ENCODE measurements at places on chromosomes 1 and 21.

DNA sequence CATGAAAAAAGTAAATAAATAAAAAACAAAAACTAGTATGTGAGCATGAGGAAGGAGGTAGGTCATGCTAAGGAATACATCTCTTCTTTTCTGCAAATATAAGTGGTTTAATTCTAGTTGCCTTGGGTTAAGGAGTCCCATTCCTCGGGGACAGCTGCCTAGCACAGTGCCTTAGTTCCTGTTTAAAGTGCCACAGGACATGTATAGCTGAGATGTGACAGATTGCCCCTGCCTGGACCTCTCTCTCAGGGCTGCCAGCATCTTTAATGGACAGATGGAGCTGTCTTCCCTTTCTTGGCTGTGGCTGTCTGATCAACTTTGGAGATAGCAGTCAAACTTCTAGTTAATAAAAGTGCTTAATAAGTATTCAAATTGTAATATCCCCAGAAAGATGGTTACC, 50.0 kb downstream of the TSEN15 start:
- DNase-seq, result no peak

DNA sequence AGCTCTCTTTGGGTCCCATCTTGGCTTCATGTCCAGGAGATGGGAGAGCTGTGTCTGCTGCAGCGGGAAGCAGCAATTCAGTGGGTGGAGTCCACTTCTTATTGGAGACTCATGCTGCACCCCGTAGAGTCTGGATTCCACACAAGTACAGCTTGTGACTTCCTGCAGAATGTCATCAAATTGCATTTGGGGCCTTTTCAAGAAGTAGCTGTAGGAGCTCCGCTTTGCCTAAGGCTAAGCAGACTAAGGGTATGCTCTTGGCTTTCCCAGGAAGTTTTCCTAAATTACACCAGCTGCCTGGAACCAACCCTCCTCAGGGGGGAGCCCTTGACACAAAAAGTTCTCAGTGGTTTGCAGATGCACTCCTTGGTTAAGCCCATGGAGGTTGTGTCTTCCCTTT, 5.7 kb upstream of the MOB3C start:
- peak; percentile 37 for DNase-seq

DNA sequence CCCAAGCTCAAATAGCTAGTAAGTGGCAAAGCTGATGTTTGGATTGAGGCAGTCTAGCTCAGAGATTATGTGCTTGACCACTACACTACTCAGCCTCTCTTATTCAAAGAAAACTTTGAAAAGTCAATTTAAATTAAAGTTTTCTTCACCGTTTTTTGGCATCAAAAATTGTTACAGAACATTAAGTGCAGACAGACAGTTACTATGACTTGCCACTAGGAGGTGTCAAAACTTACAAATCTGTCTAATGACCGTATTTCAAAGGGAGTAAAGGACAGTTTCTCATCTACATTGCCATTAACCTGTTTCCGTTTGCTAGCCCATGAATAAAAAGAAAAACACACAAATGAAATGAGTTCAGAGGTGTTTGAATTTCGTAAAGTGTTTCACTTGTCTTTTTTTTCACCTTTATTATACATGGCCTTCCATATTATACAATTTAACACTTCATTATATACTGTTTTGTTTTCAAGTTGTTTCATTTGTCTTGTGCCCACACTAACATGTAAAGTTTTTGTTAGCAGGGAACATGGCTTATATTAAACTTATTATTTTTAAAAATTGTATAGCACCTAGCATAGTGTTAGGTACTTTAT, 57.4 kb upstream of the MTF2 start:
- no peak for DNase-seq

- DNase-seq, result no peak
Measured at GRCh38 chr1:244665771-244666217, 12.9 kb downstream of the DESI2 start.

- no peak for DNase-seq
Measured at GRCh38 chr1:17711577-17711910, 43.6 kb upstream of the ACTL8 start.

GRCh38 chr1:58395355-58395754, 151.2 kb downstream of the OMA1 start:
- no peak for DNase-seq

GRCh38 chr1:222404710-222405109, 143.2 kb downstream of the HHIPL2 start:
- DNase-seq, result no peak

DNA sequence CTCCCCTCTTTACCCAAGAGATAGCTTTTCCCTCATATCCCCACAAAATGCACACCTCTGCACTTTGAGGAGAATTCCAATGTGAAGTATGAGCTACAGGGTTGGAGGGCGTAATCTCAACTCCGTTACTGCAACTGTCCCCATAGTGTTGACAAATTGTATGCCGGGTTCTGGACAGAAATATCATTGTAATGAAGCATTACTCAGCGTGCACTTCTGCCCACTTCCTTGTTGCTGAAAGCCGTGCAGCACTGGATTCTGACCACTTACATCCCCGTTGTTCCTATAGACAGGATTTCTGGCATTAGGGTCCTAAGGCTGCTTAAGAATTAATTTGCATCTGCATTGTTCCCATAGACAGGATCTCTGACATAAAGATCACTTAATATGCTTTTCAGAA, 205.6 kb downstream of the RHOU start:
- DNase-seq, result no peak

GRCh38 chr21:22351076-22351475, 1352.9 kb downstream of the NCAM2 start:
- DNase-seq, result no peak

DNA sequence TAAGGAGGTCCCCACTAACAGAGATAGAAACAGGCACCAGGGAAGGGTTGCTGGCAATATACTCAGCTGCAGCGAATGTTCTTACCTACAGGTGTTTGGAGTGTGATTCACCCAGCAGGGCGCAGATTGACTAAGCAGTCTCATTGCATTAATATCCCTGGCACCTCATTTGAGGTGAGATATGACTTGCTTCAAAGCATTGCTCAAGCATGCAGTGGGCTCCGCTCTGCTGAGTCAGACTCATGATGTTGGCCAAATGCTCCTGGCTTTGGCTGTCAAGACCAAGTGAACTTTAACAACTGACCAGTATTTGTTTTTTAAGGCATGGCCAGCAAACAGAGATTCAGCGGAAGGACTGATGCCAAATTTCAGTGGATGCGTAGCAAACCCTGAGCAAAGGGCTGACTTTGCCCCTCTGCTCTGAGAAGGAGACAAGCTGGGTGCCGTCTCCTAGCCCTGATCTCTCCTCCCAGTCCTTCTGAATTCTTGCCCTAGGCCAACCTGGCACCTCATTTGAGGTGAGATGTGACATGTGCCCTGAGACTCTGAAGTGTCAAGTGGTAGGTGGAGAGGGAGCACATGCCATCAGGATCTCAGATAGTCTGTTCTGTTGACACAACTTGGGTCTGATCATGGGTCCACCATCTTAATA, 187.1 kb upstream of the COA6 start:
- DNase-seq, result no peak

DNA sequence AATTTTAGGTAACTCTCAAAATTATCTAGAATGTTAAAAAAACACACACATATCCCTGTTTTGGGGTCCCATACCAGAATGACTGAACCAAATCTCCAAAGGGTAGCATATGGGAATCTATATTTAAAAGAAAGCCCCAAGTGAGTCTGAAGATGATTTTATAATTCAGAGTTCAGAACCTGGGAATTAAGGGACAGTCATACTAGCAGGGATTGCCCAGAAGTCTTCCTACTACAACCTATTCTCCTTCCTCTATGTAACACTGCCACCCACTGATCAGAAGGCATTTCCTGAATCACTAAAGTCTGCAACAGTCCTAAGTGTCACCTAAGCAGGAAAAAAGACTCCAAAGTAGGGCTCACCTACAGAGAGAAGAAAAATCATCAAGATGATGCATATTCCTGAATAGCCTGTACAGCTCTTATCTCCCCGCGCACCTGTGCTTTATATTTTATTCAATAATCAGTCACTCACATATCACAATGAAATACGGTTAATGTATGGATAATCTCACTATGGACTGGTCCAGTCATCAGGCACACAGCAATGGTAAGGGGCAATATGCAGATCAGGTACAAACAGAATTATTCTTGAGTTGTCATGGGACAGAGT, 4.9 kb downstream of the RGS1 start:
- peak; percentile 27 for DNase-seq

- no peak for DNase-seq
Measured at GRCh38 chr1:150389650-150390049, 25.7 kb downstream of the RPRD2 start.

DNA sequence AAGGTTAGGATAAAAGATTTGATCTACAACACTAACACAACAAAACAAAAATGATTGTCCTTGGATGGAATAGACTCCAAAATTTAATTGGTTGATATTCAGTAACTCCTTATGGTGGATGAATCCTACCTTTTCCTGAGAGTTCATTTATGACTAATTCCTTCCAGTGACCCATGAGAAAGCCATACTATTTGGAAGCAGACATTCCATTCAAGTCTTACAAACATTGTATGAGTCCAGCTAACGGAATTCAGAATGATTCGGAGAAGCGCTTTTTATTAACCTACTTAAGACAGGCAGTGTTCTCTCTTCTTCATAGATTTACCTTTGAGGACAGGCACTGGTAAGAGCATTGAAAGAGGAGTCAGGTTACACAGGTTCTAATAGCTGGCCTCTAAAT, 155.6 kb upstream of the ZNF648 start:
- no peak for DNase-seq

DNA sequence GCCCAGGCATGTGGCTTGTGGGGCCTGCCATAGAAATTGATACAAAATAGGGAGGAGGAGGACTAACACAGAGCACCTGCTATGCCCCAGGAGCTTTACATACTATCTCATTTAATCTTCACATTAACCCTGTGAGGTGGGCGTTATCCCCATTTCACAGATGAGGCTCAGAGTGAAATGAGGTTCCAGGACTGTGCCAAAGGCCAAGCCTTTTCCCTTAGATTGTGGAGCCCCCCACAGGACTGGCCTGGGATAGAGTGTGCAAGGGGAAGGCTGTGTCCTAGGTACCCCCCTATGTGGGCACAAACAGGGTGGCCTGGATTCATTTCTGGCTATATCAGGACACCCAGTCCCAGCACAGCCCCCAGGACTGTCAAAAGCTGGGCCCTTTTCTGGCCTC, 2.2 kb upstream of the DDOST start:
- no peak for DNase-seq

GRCh38 chr1:93111065-93111464, 32.0 kb downstream of the MTF2 start:
- no peak for DNase-seq

GRCh38 chr1:62327360-62328055, 8.3 kb upstream of the KANK4 start:
- no peak for DNase-seq

DNA sequence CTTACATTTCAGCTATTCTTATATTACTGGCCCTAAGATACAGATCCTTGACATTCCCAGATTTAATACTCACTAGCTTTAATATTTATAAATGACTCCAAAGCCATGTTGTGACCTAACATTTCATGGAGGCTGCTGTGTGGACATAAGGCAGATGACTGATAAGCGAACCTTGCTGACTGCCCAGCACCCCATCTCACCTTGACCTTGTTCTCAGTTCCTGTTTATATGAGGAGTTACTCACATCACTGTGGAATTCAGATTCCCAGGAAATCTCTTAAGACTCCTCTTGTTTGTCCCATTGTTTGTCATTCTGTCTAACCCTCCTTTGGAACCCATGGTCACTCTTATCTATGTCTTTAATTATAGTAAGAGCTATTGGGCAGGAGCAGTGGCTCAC, 21.9 kb downstream of the RAB3B start:
- DNase-seq, result no peak

DNA sequence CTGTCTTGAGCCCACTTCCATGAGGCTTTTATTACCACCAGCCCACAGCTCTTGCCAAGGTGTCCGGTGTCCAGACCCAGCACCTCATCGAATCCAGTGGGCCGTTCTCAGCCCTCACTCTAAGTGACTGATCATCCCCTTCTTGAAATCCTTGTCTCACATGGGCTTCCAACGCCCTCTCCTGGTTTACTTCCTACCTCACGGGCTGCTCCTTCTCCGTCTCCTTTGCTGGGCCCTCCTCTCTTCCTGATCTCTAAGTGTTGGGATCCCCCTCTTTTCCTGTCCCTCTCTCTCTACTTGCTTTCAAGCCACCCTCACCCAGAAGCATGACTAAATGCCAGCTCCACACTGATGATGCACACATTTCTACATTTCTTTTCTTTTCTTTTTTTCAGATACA, 9.0 kb upstream of the RHBG start:
- no peak for DNase-seq

DNA sequence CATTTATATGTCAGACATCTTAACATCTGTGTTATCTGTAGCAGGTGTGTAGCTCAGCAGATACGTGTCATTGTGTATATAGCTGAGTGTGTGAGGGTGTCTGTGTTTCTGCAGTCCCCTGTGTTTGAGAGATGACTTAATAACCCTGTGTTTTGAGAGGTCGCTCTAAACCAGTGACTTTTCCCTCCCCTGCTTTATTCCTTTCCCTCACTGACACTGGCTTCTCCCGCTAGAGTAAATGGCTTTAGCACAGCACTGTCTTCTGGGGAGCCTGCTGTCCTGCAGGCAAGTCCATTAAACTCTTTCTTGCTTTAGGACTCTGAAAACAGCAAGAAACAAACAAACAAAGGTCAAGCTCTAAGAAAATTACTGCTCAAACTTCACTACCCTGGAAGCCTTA, 53.0 kb downstream of the VANGL1 start:
- no peak for DNase-seq

GRCh38 chr1:229431284-229432115, 2.4 kb downstream of the ACTA1 start:
- DNase-seq, result no peak

GRCh38 chr1:237041795-237042525, at the start of gene RYR2:
TSS of gene RYR2 (plus strand) at chr1:237042184. CDS start at chr1:237042522, 338 bp downstream.
- DNase-seq, result no peak

DNA sequence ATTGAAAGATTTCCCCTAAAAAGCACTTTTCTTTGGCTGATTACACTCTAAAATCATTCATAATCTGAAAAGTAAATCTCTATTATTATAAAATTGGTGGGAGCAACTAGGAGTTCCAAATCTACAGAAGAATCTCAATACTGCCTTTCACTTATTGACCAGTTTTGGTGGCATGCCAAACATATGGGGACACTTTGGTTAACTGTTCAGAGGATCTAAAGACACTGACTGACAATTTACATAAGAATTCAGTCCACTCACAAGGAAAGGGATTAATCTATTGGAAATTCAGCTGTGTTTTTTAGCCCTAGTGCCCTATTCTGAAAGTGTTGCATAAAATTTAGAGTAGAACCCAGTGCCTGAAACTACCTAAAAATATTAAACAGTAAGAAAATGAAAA, 113.6 kb downstream of the LRRC40 start:
- DNase-seq, result no peak

- DNase-seq, result no peak
Measured at GRCh38 chr1:13674377-13674776, 25.6 kb upstream of the PRDM2 start.

DNA sequence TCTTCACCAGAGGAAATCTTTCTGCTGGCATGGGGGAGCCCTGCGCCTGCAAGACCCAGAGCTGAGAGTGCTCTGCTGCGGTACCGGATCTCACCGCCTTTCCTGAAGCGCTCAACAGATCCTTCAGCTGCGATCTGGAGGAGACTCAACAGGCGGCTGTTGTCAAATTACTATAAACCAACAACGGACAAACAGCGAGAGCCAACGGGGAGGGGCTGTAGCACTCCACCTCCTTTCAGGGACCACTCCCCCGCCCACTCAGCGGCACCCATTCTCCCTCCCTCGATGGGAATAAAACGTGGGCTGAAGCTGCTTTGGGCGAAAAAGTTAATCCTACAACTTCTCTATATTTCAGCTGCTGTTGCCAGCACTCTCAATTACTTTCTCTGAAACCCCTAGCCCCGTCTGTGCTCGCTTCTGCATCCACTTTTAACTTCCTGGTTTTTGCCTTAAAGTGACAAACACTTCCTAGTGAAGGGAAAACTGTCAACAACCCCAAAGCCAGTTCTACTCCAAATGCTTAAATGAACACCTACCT, at the start of gene FMO5:
Gene FMO5 (minus strand): TSS at position 147 of the 538 bp plus-strand sequence. CDS start 310 bp downstream, outside the sequence.
- DNase-seq, result peak; percentile 69
